D341Med (cell line): ENCODE measurements at places on chromosomes 4 and X.
A peak's percentile ranks its signal among the peaks of the same experiment; 100 is the strongest.

GRCh38 chr4:37890801-37891259 lies at the start of gene TBC1D1:
Gene TBC1D1, plus strand, starts transcription at chr4:37891084. Its CDS starts 11,012 bp downstream, at chr4:37902096.
- peak; percentile 64 for DNase-seq

GRCh38 chr4:108270466-108271450 lies 102.0 kb upstream of the LEF1 start:
- DNase-seq: no peak

- no peak for DNase-seq
Measured at GRCh38 chr4:100986360-100986868, 360.9 kb downstream of the PPP3CA start.

DNA sequence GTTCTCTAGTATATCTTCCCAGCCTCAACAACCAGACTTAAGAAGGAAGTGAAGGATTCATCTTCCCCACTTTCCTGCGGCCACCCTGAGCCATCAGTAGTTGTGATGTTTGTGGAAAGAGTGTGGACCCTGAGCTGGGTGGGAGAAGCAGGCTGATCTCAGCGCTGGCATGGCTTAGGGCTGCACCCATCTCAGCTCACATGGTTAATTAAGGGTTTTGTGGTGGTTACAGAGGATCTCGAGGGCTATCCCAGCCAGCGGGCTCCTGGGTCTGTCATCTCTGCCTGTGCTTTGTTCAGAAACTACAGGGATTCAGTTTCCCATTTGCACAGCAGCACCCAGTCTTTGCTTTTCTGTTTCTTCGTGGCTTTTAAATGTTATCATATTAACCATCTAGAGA lies 163.4 kb downstream of the PTTG2 start:
- no peak for DNase-seq

DNA sequence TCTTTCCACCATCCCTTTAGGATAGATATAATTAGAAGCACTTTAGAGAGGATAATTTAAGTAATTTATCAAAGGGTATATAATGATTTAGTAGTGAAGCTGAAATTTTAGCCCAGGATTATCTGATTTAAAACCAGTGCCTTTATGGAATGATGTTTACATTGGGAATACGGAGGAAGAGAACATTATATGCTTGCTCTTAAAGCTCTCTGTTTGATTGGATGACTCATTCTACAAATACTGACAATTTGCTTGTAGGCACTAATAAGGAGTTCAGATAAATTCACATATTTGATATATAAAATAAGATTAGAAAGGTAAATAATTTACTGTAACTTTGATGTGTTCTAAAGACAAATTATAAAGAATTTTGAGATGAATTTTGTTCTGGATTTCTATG lies 84.7 kb downstream of the SH3BGRL start:
- DNase-seq: no peak

DNA sequence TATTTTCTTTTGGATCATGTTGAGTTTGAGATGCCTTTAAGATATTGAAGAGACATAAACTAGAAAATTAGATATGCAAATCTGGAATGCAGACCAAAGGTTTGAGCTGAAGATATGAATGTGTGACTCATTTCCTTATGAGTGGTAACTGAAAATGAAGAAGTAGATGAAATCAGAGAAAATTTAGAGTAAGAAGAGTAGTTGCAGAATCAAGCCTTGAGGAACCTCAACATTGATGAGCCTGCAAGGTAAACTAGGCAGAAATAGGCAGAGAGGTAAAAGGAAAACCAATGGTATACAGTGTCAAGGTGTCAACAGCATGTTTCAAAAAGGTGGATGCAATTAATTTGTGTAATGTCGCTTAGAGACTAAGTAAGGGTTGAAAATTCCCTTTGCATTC lies 142.8 kb downstream of the MOSPD2 start:
- no peak for DNase-seq

- no peak for DNase-seq
Measured at GRCh38 chr4:121668368-121669162, 28.2 kb downstream of the ANXA5 start.

DNA sequence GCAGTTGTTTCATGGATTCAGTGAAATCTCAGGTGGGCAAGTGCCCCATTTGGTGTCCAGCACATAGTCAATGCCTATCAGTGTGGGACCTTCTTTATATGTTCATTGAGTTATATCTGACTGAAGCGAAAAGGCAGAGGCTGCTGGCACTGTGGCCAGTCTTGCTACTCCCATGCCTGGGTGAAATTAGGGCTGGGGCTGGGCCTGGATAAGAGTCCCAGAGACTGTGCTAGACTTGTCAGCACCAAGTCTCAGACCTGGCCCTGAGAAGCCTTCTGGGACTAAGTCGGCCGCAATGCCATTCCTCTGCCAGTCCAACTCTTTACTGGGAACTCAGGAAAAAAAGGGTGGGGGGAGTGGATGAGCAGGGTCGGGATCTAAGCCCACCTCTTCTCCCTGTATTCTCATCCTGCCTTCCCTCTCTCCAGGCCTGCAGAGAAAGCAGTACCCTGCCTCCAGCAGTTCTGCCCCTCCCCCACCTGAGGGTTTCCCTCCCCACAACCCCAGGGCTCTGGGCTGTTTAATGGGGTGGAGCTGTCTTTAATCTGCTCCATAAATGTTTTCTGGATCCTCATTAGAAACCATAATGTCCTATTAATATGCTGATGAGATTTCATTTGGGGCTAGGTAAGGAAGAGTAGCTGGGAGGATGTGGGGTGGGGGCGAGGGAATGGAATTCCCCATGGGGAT lies 153.5 kb upstream of the PJA1 start:
- no peak for DNase-seq

DNA sequence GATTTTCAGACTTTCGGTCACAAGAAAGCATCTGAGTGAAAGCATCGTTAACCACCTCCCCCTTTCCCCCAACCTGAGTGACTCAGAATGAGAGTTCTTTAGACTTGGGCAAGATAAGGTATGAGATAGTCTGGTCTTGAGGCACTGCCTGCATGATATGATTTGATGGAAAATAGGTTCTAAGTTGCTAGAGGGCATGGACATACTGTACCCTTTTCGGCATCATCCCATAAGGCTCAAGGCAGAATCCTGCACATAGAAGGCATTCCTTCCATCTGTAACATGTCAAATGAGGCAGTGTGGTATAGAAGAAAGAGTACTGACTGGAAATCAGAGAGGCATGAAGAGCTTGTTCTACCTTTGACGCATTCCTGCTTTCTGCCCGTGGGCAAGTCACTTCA lies 16.8 kb upstream of the AMOT start:
- no peak for DNase-seq

GRCh38 chrX:149275836-149276235 lies 229.3 kb downstream of the IDS start:
- no peak for DNase-seq

GRCh38 chr4:175330652-175331051 lies 412.5 kb downstream of the ADAM29 start:
- DNase-seq: no peak

DNA sequence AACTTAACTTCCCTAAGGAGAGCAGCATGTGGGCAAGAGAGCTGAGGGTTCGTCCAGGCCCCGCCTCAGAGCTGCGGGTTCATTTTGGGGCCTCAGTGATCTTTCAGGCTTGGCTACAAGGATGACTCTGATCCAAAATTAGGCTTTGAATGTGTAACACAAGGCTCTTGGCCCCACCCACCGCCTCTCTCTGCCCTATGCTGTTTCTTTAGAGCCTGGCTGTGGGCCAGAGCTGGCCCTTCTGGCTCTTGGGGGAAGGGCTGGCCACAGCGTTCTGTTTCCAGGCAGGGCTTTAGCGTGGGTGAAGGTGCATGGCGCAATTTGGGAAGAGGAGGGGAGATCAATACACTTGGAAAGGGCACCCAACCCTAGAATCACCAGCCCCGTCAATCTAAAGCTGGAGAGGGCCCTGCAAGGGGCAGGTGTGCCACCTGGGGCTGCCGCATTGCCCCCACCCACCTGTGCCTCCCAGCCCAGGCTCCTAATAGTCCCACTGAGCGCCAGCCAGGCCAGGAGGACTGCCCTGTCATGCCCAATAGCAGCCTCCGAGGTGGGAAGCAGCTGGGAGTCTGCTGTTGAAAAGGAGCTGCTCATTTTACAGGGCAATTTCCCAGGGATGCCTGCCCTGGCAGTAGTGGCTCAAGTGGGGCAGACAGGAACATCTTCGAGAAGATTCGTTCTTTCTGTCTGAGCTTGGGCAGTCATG lies 84.5 kb upstream of the MAML3 start:
- DNase-seq: peak; percentile 38
